ENCODE measurements at places on chromosomes 4 and X.

DNA sequence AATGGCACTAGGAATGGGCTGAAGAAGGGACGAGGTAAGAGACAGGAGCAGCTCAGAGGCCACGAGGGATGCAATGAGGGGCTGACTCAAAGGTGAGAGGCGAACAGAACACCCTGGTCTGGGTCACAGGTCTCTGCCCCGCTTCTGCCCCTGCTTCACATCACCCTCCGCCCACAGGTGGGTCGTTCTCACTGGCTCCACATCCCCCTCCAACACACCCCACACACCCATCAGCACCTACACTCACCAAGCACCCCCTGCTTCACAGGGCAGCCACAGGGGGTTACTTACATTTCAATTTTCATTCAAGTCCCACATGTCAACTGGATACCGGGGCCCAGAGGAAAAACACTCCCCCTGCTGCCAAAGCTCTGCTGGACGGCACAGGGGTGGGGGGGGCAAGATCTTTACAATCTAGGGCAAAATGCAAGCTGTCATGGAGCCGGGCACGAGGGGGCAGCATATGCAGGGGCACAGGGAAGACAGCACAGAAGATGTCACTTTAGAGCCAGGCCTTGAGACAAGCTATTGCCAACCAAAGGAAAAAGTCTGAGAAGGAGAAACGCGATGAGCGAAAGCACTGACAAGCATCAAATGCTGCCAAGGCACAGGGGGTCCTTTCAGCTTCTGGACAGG lies 94.0 kb downstream of the AFAP1 start:
- no peak for DNase-seq
- no peak overlapping the region for H3K27ac ChIP-seq
- H3K4me3 ChIP-seq = no peak overlapping the region
- H3K36me3 ChIP-seq = peaks cover 33% of the 10 kb centered on the region

GRCh38 chr4:47617607-47618006 lies 132.5 kb downstream of the ATP10D start:
- no peaks in the 10 kb centered on the region for H3K27me3 ChIP-seq
- H3K36me3 ChIP-seq = no peaks in the 10 kb centered on the region
- no peak overlapping the region for H3K4me3 ChIP-seq
- no peaks in the 10 kb centered on the region for H3K4me1 ChIP-seq
- H3K27ac ChIP-seq = no peak overlapping the region
- DNase-seq = no peak

DNA sequence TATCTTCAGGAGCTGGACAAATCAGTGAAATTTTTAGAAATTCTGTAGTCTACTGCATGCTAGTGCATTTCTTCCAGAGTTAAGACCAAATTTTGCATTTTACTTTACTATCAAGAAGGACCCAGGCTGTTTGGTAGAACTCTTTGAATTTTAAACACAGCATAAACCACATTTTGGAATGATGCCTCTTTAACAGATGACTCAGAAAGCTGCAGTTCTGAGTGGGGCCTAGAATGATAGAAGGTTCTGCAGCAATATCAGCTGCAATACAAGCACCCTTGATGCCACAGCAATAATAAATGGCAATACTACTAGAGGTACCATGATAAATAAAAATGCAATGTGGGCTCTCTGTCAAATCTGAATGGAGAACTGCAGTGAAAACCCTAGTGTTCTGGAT lies 198.7 kb downstream of the TMA16 start:
- H3K4me1 ChIP-seq = no peaks in the 10 kb centered on the region
- H3K27ac ChIP-seq = no peak overlapping the region
- no peak for DNase-seq
- no peaks in the 10 kb centered on the region for H3K27me3 ChIP-seq
- H3K4me3 ChIP-seq = no peak overlapping the region
- H3K36me3 ChIP-seq = no peaks in the 10 kb centered on the region

DNA sequence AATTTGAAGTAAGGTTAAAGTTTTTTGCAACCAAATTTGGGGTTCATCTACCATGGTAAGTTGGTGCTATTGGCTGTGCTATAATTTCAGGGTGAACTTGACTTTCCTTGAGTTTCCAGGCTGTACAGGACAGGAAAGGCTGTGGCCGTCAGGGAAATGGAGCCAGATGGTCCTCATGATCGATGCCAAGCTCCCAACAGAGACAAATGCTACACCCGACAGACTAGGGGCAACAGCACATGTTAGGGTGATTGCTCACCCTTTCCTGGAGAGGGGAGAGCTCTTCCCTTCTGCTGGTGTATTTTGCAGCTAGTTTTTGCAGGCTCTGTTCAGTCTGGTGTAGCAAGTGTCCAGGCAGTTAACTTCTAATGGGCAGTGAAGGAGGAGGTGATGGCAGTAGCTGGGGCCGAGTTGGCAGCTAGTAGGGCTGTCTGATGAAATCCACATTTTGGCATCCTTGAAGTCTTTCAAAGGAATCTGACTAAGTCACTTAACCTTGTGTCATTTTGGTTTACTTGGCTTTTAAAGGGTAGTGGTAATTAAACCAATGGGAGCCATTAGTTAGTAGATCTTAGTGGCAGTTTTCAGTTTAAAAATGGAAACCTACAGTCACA lies 47.8 kb downstream of the GAB1 start:
- no peak overlapping the region for H3K27ac ChIP-seq
- H3K4me1 ChIP-seq = no peaks in the 10 kb centered on the region
- H3K36me3 ChIP-seq = no peaks in the 10 kb centered on the region

GRCh38 chr4:90979556-90979955 lies 852.4 kb downstream of the CCSER1 start:
- DNase-seq = no peak
- no peaks in the 10 kb centered on the region for H3K4me1 ChIP-seq
- H3K36me3 ChIP-seq = no peaks in the 10 kb centered on the region

DNA sequence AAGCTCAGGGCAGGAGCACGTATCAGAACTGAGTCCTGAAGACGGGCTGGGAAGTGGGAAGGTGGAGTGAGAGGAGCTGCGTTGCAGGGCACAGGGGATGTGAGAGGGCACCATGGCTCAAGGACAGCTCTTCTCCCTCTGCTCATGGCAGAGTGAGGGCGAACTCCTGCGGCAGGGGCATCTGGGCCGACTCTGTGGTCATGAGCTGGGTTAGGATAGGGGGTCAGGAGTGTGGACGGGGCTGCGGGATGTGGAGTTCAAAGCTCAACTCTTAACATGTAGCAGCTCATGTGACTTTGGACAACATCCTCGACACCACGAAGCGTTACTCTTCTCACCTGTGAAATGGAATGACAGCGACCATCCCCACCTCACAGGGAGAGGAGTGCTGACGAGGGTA lies 19.4 kb upstream of the SORCS2 start:
- peaks cover 22% of the 10 kb centered on the region for H3K27me3 ChIP-seq
- no peaks in the 10 kb centered on the region for H3K36me3 ChIP-seq
- DNase-seq = no peak
- no peak overlapping the region for H3K4me3 ChIP-seq
- peaks cover 8% of the 10 kb centered on the region for H3K4me1 ChIP-seq

GRCh38 chrX:136781180-136781797 lies 557 bp upstream of the ARHGEF6 start:
- peaks cover 18% of the 10 kb centered on the region for H3K36me3 ChIP-seq
- peak overlapping the region; percentile 84 for H3K4me3 ChIP-seq
- peaks cover 64% of the 10 kb centered on the region for H3K4me1 ChIP-seq
- H3K27me3 ChIP-seq = no peaks in the 10 kb centered on the region
- DNase-seq = peak; percentile 21
- peak overlapping the region; percentile 96 for H3K27ac ChIP-seq

- H3K27ac ChIP-seq = peak overlapping the region; percentile 92
- peak overlapping the region; percentile 52 for H3K4me3 ChIP-seq
- H3K36me3 ChIP-seq = peaks cover 14% of the 10 kb centered on the region
- no peak for DNase-seq
- H3K4me1 ChIP-seq = peaks cover 75% of the 10 kb centered on the region
These were observed 5.4 kb upstream of the CXCR3 start for GRCh38 chrX:71623714-71624113.

- H3K27ac ChIP-seq = no peak overlapping the region
- DNase-seq = no peak
- no peak overlapping the region for H3K4me3 ChIP-seq
- no peaks in the 10 kb centered on the region for H3K36me3 ChIP-seq
- H3K27me3 ChIP-seq = peaks cover 10% of the 10 kb centered on the region
These were observed 11.4 kb downstream of the RNF175 start for GRCh38 chr4:153748378-153748777.

DNA sequence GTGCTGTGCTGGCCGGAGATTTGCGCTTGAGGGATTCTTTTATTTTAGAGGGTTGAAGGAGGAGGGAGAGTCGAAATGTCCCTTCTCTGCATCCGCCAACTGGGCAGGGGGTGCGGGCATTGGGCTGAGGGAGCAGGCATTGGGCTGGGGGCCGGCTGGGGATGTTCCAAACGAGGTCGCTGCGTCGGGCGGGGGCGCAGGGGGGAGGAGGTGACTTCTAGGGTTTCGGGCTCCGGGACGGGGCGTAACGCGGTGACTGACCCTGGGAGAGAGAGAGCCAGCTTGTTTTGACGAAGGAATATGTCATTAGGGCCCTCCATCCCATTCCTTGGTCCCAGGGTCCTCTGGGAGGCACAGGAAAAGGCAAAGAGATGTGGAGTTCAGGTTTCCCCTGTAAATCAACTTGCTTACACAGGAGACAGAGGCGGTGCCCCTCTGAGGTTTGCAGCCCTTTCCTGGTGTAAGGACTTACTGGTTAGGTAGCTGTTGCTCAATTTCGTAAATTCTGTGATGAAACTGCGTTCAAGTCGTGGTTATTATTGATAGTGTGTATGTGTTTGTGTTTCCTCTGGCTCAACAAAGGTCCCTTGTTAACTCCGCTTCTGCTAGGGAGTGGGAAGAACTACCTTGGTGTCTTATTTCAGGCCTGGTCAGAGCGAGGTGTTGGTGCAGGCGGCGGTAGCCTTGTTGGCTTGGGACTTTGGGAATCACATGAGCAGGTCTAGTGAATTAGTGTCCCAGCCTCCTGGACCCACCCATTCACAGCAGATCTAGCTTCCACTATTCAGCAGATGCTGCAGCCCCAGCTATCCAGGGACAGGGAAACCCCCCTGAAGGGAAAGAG lies 716 bp downstream of the FHIP1A start:
- peaks cover 24% of the 10 kb centered on the region for H3K4me1 ChIP-seq
- peak overlapping the region; percentile 67 for H3K4me3 ChIP-seq
- H3K36me3 ChIP-seq = no peaks in the 10 kb centered on the region
- H3K27me3 ChIP-seq = peaks cover 61% of the 10 kb centered on the region

DNA sequence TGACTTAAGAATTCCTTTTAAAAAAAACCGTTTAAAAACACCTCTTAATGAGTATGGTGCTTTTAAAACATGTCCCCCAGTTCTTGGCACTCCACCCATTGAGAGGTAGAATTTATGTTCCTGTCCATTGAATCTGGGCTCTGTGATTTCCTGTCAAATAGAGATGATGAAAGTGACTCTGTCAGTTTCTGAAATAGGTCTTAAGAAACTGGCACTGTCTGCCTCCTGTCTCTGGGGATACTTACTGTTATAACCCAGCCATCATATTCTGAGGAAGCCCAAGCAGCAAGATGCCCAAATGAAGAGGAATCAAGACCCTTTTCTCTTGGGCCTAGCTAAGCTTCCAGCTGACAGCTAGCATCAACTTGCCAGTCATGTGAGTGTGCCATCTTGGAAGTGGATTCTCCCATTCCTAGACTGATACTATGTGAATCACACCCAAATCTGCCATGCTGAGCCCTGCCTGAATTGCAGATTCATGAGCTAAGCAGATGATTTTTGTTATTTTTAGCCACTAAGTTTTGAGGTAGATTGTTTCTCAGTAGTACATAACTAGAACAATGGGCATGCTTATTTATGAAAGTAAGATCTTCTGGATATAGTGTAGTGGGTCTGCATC lies 22.8 kb downstream of the C4orf54 start:
- no peak for DNase-seq
- H3K27ac ChIP-seq = no peak overlapping the region
- H3K4me1 ChIP-seq = peaks cover 5% of the 10 kb centered on the region
- no peak overlapping the region for H3K4me3 ChIP-seq
- H3K36me3 ChIP-seq = no peaks in the 10 kb centered on the region

- no peaks in the 10 kb centered on the region for H3K4me1 ChIP-seq
- H3K27ac ChIP-seq = no peak overlapping the region
- DNase-seq = no peak
These were observed 660.2 kb downstream of the ADGRL3 start for GRCh38 chr4:61860376-61860775.

DNA sequence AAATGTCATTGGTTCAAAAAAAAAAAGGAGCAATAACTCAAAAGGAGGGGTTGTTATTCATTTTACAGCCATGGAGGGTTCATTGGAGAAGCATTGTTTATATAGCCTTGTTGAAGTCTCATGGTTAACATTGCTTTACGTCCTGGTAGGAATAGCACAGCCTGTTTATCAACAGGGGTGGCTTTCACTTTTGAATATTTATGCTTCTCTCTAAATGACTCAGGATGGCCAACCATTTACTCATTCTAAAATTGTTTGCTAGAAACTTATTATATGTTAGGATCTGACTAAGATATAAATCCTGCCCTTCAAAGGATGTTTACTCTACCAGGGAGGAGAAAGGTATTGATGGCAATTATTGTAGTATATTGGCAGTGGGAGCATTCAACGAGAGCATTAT lies 534.1 kb upstream of the GALNTL6 start:
- no peaks in the 10 kb centered on the region for H3K36me3 ChIP-seq
- H3K27me3 ChIP-seq = no peaks in the 10 kb centered on the region
- no peak overlapping the region for H3K27ac ChIP-seq
- H3K4me3 ChIP-seq = no peak overlapping the region
- no peak for DNase-seq

DNA sequence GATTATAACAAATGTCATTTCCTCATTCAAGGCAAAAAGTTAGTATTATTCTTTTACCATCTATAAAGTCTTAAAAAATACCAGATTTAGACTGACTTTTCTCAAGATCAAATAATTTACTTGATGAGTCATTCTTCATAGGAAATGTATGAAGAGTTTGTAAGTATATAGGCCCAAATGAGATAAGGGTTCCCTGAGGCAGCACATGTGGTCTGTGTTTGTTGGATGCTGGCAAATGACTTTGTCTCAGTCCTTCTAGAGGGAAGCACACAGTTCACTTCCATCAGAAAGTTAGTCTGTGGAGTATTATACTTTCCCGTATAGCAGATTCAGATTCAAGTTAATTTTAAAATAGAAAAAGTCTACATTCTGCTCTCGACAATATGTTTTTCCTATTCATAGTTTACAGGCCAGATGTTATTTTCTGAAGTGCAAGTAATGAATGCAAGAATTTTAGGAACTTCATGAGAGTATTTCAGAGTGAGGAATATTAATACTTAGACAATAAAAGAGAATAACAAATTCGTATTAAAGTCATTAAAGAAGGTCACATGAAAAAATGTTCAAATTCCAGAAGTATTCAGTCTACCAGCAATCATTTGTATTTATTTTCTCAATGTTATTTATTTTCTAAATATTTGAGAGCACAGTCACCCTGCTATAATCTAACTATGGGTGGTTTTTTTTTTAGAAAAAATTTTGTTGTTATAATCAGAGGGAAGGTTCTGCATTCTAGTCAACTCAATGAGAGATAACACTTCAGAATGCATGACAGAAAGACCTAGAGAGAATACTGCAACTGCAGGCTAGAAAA lies 601.8 kb upstream of the ZFP42 start:
- no peak overlapping the region for H3K4me3 ChIP-seq
- no peaks in the 10 kb centered on the region for H3K36me3 ChIP-seq
- no peaks in the 10 kb centered on the region for H3K4me1 ChIP-seq
- no peaks in the 10 kb centered on the region for H3K27me3 ChIP-seq
- H3K27ac ChIP-seq = no peak overlapping the region
- no peak for DNase-seq

All from activated naive CD4-positive, alpha-beta T cell treated with anti-CD3 and anti-CD28 coated beads, Interleukin-2, amount 10 ng/mL, durations not matched to agents 7 days and 5 days (primary cell).